CD4-positive, alpha-beta T cell treated with Interleukin-6 for 4 hours (primary cell): ENCODE measurements at places on chromosomes 6 and 20.

DNA sequence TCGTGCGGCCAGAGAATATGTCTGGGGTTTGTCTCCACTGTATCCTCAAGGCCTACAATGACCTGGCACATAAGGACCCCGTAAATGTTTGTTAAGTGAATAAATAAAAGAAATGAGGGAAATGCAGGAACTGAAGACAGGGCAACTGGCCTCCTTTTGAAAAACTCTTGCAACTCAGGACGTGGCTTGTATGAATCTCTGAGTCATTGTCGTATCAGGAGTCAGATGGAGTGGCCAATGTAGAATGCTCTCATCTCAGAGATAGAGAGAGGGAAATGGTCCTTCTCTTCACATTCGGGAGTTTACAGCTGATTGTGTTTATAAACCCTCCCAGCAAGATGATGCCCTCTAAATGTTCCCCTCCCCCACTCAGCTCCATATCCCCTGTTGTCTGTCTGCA, 57.1 kb downstream of the UST start:
- no peak for DNase-seq

DNA sequence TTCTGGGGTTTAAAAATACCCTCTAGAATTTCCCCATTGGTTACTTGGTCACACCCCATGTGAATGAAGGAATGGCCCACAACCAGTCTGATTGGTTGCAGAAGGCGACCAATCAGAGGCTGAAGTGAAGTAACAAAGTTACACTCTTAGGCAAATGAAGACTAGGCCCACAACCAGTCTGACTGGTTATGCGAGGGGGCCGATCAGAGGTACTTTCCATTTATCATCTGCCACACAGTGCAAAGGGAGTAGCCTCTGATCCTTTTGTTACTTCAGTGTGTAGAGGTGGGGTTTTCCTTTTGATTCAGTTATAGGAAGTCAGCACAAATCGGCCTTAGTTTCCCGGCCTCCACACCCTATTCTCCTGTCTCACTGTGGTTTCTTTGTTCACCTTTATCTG, 61.2 kb upstream of the SGK1 start:
- peak; percentile 11 for DNase-seq

DNA sequence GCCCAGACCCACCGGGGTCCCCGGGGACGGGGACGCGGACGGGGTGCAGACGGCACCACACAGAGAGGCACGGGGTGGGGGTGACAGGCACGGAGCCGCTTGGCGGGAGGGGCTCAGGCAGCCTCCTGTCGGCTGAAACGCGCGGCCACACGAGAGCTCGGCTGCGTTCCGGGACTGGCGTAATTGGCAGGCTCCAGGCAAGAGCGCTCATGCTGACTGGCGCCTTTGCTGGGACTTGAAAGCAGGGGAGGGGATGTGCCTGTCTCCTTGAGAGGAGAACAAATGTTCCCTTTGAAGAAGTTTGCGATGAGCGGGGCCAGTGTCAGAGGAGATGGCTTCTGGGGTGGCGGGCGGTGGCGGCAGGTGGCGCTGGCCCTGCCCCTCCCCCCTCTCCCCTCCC, 25.8 kb downstream of the BHLHE23 start:
- DNase-seq: peak; percentile 55

GRCh38 chr20:1848373-1848772, 46.8 kb upstream of the SIRPA start:
- DNase-seq: no peak

DNA sequence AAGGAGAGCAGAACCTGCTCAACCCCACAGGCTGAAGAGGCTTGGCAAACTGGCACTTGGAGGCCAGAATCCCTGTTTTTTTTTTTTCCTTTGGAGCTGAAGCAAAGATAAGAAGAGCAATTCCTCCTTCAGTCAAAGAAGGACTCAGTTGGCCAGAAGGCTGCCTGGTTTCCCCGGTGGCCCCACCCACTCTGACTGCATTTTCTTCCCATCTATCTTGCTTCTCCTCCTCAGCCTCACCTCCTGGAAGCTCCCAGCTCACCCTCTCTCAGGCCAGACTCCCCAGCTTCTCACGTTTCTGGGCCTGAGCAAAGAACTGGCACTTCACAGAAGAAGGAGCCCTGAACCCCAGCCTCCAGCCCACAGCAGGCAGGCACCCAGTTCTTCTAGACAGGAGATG, 2.4 kb downstream of the LRFN2 start:
- DNase-seq: no peak

DNA sequence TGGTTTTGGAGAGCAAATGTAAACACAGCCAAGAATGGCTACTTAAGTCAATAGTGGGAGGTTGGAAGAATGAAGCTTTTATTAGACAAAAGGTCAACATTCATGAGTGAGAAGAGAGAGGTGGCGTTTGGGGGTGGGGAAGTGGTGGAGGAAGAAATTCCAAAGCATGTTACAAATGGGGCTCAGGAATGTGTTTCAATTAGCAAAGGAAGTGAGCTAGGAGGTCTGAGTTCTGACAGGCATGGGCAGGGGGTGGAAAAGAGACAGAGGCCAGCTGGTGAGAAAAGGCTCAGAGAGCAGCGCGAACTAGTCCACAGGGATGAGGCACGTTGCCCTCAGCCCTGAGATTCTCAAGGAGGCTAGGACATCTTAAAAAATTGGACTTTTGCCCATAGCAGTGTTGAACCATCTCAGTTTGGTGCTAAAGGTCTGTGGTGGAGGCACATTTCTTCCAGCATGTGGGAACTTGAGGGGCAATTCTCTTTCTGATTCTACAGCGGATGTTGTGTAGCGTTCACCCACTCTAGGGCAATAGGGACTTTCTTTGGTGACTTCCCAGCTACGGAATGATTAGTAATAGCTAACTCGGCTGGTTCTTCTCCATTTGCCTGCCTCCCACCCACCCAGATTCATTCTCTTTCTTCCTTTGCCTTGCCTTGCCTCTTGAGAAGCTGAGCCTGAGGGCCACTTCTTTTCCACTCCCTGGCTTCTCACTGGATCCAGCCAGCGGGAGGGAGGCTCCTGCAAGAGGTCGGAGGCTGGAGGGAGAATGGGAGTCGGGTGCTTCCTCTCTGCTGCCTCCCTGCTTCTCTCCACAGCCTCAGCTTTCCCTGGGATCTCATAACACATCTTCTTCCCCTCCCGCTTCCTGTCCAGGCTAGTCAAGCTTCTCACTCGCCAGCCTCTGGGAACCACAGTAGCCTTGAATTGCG, 45.1 kb upstream of the NEDD9 start:
- DNase-seq: no peak

- DNase-seq: no peak
These were observed 14.5 kb upstream of the KIFC1 start for GRCh38 chr6:33377171-33377570.

GRCh38 chr20:3987296-3987695, 28.1 kb downstream of the RNF24 start:
- DNase-seq: no peak

DNA sequence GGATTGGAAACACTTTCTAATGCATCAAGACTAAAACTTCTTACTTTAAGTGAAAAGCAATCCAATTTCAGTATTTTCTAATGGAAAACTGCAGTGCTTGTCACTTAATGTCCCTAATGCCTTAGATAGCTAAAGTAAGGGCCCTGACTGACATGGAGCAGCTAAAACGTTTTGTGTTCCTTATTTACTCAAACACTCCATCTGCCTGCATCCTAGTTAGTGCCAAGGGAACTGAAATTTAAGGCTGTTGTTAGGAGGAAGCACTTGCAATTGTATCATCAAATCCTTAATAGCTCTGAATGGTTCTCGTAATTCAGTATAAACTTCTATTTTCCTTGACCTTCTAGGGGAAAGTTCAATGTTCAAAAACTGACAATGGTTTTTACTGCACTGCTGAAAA, 127.4 kb downstream of the GJA10 start:
- DNase-seq: no peak

- DNase-seq: no peak
These were observed 6.5 kb upstream of the USP45 start for GRCh38 chr6:99521633-99522151.

- no peak for DNase-seq
These were observed 27.8 kb downstream of the FOXP4 start for GRCh38 chr6:41573985-41574384.

- no peak for DNase-seq
These were observed 191.5 kb downstream of the LRFN2 start for GRCh38 chr6:40395698-40396076.

GRCh38 chr20:37958856-37959520, 56.1 kb downstream of the VSTM2L start:
- DNase-seq: no peak
